ENCODE measurements at places on chromosomes 11 and 22.

- DNase-seq: no peak
Measured at GRCh38 chr11:35324183-35324886, 95.0 kb downstream of the SLC1A2 start.

GRCh38 chr11:67248653-67249052, 17.6 kb upstream of the GRK2 start:
- no peak for DNase-seq

- DNase-seq: no peak
Measured at GRCh38 chr11:86473991-86474833, 99.5 kb downstream of the CCDC81 start.

DNA sequence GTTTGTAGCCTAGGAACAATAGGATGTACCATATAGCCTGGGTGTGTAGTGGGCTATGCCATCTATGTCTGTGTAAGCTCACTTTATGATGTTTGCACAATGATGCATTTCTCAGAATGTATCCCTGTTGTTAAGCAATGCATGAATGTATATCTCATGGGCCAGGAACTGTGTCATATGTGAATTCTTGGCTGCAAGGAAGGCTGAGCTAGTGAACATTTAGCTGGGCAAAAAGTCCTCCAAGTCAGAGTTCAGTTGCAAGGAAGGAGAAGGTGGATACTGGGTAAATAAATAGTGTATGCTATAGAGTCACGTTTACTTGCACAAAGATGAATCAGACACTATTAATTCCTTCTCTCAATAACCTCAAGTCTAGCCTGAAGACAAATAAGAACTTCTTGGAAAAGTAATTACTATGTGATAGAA, 136.1 kb downstream of the EHF start:
- no peak for DNase-seq

DNA sequence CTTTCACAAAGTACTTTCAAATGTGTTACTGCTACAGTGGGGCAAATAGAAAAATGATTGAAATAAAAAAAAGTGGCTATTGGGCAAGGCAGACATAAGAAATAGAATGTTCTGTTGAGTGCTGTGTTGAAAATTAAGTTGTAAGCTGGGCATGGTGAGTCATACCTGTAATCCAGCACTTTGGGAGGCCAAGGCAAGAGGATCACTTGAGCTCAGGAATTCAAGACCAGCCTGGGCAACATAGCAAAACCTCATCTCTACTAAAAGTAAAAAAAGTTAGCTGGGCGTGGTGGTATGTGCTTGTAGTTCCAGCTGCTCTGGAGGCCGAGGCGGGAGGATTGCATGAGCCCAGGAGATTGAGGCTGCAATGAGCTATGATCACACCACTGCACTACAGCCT, 26.9 kb upstream of the LDHA start:
- DNase-seq: no peak

- no peak for DNase-seq
Measured at GRCh38 chr11:14067686-14068085, 105.2 kb downstream of the SPON1 start.

DNA sequence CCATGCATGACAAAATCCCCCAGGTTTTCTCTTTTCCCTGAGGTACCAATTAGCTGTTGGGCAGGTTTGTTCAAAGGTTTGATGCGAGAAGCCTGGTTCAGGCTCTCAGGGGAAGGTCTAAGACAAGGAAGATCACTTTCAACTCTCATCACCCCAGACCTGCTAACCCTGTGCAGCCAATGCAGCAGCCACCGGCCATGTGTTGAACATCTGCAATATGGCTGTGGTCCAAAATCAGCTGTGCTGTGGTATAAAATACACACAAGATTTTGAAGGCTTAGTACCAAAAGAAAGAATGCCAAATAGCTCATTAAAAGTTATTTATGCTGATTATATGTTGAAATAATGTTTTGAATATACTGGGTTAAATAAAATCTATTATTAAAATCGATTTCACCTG, 58.5 kb downstream of the SMCO4 start:
- no peak for DNase-seq

DNA sequence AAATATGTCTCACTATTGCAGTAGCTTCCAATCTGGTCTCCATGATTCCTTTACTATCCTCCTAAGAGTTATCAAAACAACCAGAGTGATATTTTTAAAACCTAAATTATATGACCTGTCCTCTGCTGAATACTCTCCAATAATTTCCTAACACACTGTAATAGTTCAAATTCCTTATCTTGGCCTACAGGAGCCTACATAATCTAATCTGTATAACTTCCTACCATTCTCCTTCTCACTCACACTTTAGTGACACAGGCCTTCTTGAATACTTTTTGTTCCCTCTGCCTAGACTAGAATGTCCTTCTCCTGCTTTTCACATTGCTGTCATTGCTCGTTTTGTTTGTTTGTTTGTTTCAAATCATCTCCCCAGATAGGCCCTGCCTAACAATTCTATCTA, 9.4 kb downstream of the FHIP1B start:
- DNase-seq: no peak

DNA sequence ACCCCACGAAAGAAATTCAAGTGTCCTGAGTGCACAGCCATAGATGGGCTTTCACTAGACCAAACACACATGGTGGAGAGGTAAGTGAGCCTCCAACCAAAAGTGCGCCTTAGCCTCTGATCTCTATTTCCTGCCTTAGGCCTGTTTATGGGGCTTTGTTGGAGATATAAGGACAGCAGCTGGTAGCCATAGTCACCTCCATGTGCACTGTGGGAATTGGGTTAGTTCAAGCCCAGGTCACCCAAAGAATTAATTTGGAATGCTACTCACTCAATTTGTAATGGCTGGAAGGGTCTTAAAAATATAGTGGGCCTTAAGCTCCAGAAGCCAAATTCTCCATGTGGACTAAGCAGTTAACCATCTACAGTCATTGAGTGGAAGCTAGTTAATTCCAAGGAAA, 73.6 kb downstream of the ALX4 start:
- no peak for DNase-seq

DNA sequence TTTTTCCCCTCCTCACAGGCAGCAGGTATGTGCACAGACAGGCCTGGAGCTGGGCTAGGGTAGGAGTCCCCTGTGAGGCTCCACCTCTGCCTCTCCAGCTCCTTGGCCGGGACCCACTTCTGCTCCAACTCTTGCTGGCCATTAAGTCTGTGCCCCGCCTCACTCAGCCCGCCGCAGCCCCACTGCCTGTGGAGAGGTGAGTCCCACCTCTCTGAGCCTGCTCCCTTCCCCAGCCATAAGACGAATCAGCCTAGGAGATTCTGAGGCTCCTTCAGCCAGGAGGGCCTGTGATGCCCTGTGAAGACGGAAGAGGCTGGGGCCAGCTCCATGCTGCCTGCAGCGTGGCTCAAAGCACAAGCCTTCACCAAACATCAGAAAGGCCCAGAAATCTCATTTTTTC, 23.0 kb downstream of the TSKU start:
- no peak for DNase-seq

GRCh38 chr11:65292890-65293289, 21.8 kb upstream of the CDC42EP2 start:
- no peak for DNase-seq

- no peak for DNase-seq
Measured at GRCh38 chr11:115155978-115156377, 348.2 kb downstream of the CADM1 start.

Measured in stimulated activated CD4-positive, alpha-beta T cell treated with anti-CD3 and anti-CD28 coated beads, Interleukin-12 subunit alpha, Interleukin-12 subunit beta, amount 100 ng/mL, for 4 hours (primary cell).